ENCODE measurements at places on chromosomes 1 and 21.

DNA sequence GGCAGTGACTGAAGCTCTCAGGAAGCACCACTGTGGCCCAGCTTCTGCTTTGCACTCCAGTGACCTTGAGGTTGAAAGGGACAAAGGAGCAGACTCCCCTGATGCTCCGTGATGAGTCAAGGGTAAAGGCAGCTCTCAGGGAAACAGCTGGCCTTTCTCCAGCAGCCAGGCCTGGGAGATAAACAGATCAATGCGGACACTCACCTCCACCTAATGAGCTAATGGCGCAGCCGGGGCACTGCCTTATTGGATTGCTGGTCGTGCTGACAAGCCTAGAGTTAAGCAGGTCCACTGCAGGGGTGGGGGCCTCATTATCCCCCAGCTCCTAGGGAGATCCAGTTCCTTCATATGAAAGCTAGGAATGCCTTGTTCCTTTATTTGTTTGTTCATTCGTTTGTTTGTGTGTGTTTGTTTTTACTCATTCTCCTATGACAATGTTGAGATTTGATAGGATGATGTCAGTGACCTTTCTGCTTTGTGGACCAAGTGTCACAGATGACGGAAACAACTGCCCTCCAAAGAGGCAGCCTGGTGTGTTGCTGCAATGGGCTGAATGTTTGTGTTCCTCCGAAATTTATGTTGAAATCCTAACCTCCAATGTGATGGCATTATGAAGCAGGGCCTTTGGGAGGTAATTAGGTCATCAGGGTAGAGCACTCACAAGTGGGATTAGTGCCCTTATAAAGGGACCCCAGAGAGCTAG, 141.4 kb upstream of the BEND5 start:
- DNase-seq, result no peak

DNA sequence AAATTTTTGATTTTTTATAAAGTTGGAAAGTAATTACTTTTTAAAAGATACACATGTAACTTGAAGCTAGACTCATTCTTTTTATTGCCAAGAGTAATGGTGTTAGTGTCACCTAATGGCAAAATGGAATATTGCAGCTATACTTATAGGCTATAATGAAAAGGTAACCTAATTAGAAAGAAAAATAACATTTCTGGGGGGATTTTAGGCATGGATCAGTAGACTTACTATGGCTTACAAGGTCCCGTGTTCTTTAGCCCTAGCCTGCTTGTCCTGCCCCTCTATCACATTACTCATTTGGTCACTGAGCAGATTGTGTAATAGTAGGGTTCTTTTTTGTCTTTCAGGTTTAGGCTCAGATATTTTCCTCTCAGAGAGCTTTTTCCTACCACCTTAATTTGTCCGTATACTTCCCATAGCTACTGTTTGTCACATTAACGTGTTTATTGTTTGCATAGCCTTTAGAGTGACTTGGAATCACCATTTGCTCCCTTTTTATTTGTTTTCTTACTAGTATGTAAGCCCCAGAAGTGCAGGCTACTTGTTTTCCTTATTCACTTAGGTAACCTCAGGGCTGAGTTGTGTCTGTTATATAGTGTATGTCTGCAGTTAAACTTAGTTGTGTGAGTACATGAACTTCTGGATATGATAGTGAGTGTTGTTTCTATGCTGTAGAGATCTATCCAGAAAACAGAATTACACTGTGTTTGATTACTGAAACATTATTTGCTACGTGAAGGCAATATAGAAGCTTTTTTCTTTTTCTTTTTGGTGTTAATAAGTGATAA, 58.7 kb downstream of the RABGAP1L start:
- DNase-seq, result peak; percentile 47

GRCh38 chr1:223216531-223217205, 73.6 kb upstream of the TLR5 start:
- DNase-seq, result no peak

- DNase-seq, result no peak
These were observed 13.8 kb downstream of the LYST start for GRCh38 chr1:235852887-235853286.

- DNase-seq, result peak; percentile 80
These were observed 44.1 kb upstream of the GLIS1 start for GRCh38 chr1:53783056-53783455.

DNA sequence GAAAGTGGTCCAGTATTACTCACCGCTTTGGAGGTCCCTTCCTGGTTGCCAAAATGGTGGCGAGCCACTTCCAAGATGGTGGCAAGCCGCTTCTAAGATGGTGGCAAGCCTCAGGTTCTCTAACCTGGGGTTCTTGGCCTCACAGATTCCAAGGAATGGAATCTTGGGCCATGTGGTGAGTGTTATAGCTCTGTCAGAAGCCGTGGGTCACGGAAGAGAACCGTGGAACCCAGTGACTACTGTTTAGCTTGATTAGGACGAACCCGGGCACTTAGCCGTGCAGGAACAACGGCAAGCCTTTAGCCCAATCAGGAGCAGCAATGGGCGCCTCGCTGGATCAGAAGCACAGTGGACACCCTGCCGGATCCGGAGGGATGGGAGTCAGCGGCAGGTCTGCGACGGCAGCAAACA, 356.2 kb upstream of the TMPRSS15 start:
- DNase-seq, result no peak

- no peak for DNase-seq
These were observed 110.6 kb downstream of the HS2ST1 start for GRCh38 chr1:87024936-87025540.
